ENCODE measurements at places on chromosomes 5 and 9. TPM values are rescaled to one million over a fixed set of nuclear protein-coding genes. Genes with fewer than 3 reads are reported as not detected.

- no peak for DNase-seq
Observed at GRCh38 chr9:70263421-70263820, 4.6 kb downstream of the SMC5 start.

DNA sequence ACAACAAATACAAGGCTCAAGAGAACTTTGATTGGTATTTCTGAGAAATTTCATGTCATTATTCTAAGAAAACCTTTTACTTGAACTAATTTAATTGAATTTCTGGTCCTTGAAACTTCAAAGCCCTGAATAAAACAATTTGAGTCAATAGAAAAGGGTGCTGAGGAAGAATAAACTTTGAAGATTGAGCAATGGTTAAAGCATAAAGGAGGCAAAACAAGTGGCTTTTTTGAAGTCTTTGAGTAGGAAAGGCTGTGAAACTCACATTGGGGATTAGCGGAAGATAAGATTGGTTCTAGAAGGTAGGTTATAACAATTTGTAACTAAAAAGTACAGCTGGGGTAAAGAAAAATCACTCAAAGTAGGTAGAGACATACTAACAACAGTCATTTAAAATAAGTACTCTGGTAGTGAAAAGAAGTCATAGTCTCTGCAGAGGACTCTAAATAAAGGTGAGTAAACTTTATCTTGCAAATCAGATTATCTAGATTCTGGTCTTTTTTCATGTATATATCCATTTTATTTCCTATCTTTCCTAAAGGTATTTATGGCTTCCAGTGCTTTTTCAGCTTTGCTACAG lies 6.4 kb upstream of the PLPP1 start:
- DNase-seq: no peak

DNA sequence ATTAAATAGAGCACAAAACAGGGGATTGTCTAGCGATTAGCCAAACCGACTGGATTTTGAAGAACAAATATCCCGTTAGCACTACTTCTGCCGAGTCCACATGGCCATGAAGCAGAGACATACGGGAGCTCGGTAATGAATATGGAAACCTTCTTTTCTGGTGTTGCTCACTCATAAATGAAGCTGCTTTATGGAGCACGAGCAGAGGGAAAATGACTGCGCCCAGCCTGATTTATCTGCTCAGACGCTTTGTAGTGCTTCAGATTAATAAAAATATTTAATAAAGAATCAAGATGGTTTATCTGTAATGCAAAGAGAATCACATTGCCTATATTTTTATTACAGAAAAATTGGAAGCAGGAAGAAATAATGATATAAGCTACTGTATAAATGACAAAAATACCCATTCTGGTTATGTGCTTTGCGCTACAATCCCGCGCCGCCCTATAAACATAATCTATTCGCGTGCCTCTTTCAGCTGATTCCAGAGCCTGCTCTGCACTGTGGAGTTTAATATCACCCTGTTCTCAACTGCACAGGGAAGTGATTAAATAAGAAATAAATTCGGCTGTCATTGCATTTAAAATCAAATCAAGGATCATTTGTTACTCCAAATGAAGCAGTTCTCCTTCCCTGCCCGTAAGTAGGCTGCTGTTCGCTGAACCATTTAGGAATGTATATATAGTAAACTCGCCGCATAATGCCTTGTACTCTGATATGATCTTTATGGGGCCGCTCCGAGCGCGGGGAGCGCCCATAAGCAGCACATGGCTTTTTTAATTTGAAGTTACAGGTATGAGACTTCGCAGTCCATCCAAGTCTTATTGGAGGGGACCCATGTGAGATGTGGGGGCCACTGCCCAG lies 22.3 kb upstream of the UBAC1 start:
- DNase-seq: no peak

DNA sequence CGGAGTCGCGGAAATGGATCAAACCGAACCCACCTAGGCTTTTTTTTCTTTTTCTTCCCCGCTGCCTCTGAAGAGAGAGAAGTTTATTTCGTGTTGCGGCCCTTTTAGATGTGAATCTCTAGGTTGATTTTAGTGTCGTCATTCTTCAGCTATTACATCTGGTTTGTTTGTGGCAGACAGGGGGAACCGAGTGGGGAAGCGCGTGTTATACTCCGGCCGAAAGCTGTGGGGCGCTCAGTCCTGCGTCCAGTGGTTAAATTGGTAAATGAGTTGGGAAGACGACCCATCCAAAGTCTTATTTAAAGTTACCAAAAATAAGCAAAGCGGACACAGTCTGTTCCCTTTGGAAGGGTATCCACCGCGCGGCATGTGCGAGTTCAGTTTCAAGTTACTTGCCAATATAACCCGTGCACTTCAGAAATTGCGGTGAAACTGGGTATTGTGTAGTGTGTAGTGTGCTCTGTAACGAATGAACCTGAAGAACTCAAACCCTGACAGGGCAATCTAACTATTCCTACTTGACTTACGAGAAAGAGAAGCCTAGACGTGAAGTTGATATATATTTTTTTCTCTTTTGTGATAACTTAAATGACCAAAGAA lies 1.3 kb downstream of the MAN2A1 start:
- no peak for DNase-seq

Gene PCDHGB2
- 0.98 TPM for total RNA-seq

- DNase-seq: no peak
Observed at GRCh38 chr9:26219961-26220360, 541.7 kb upstream of the TUSC1 start.

Gene LAMC3
- total RNA-seq: 0.29 TPM

- DNase-seq: no peak
Observed at GRCh38 chr9:130446101-130446861, 1.5 kb downstream of the ASS1 start.

Gene ARHGEF37
- total RNA-seq: 2.7 TPM

DNA sequence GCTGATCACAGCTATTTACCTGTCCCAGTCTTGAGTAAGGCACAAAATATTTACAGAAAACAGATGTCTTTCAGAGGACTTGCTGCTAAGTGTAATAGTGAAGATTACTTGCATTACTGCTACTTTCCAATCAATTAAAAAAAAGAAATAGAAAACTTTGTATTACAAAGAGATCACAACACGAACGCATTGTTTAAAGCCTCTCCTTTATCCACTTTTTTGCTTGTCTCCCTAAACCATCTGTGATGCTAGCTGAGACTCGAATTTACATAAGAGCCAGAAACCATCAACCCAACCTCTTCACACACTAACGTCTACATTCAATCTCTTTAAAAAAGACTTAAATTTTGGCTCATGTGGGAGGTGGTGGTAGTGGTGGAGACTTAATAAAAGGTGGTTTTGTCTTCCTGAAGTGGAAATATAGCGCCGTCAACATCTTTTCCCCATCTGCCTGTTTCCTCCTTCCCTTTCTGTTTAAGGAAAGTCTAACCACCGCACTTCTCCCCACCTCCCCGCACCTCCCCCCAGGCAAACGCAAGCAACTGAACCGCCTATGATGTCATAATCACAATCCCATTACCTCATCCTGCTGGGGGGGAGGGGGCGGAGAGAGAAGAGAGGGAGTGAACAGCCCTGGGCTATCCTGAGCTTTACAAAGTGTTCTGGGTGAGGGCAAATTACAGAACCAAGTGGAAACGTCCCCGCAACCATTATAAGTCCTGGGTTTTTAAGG lies 948 bp upstream of the FAM53C start:
- no peak for DNase-seq

GRCh38 chr5:136805466-136805865 lies 440.1 kb upstream of the TRPC7 start:
- no peak for DNase-seq

DNA sequence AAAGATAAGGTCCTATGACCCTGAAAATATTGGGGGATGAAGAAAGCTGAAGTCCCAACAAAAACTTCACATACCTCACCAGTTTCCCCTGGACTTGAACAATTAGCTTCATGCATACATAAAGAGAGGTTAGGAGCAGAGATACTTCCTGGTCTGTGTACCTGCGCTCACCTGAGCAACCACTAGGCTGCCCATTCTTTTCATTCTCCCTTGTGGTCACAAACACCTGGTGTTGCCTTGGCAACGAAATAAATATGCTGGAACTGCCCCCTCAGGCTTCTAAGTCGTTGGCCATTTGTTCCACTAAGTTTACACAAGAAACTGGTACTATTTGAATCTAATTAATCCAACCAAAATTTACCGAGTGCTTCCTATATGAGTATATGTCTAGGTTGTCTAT lies 18.1 kb downstream of the OTP start:
- no peak for DNase-seq

Gene PELO
- total RNA-seq: 17.7 TPM

- DNase-seq: peak; percentile 23
Observed at GRCh38 chr9:31272456-31273295, 1111.8 kb upstream of the ACO1 start.

DNA sequence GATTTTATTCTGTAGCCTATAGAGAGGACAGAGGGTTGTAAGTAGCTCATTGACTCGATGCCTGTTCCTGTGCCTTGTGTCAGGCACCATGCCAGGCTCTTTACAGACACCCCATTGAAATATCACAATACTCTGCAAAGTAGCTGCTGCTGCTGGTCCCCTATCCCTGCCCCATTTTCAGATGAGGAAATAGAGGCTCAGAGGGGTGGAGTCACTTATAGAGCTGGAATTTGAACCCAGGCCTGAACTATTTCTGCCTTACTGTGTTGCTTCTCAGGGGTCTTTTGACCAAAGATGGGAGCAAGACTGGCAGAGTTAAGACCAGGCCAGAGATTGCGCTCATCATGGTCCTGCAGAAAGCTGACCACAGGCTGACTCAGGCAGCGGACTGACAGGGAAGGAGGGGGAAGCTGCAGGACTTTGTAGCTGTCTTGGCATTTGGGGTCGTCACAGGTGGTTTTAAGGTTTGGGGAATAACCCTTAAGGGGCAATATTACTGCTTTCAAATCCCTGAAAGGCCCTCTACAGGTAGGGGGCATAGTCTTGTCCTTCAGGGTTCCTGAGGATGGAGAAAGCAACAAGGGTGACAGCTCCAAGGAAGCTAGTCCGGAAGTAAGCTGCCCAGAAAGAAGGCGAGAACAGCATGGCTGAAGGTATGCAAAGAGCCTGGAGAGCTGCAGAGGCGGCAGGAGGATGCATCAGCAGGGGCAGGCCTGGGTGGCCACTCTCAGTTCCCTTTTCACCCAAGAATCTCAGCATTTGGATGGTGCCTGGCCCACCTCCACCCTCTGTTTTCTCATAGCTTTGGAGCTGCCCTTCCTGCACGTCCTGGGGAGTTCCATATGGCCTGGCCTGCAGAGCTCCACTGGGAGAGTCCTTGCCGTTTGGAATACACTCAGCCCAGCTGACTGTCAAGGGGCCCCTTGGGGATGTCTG lies 18.3 kb upstream of the NDST1 start:
- DNase-seq: no peak

Gene COL5A1
- total RNA-seq: 16.0 TPM

DNA sequence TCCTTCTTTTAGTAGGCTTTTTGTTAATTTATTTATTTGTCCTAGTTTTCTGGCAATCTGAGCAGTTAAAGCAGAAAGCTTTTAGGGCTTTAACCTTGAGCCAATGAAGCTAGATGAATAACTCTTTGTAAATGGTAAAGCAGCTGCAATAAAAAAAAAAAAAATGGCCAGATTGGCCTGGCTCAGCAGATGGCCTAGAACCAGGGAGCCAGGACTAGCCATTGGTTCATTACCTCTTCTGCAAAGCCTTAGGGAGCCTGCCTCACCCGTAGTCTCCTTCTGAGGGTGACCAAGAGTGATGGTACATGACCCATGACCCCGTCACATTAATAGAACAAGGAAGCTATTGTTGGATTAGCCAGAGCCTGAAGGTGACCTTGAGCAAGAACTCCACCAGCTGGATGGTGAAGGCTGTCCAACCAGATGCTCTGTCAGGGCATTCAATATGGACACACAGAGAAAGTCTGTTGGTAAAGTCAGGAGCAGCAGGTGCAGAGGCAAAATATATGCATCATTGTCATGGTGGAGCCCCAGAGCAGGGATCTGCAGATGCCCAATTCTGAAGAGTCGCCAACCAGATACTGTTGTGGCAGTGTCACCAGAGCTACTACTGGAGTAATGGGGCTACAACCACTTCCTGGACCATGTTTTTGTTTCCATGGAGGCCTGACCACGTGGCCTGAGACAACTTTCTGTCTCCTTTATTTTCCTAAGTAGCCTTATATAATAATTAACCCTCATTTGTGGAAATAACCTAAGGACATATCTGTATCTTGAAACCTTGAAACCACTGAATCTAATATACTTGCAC lies 100.7 kb downstream of the MTX3 start:
- no peak for DNase-seq

Gene HMHB1
- not detected for total RNA-seq

Gene PLAC8L1
- not detected for total RNA-seq

Gene IL7R
- 1.6 TPM for total RNA-seq

Gene SARDH
- 0.07 TPM for total RNA-seq

DNA sequence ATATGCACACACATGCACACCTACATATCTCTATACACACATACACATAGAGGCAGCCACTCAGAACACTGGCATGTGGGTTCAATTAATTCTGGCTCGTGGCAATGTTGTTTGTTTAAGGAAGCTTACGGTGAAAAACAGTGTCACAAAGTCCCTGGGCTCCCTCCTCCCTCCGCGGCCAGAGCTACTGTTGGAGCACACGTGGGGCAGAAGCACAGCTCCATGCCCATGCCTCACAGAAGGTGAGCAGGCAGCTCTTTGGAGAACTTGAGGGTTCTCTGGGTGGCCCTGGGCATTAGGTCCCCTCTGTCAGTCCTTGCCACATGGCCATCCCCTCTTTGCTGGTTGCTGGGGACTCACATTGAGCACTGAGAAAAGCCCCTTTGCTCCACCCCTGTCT lies 107.5 kb downstream of the GADD45G start:
- DNase-seq: no peak

- DNase-seq: no peak
Observed at GRCh38 chr9:106420511-106420944, 442.4 kb upstream of the ZNF462 start.

Gene TRIM23
- total RNA-seq: 8.5 TPM

Gene ACTBL2
- total RNA-seq: 2.2 TPM

Gene LEAP2
- total RNA-seq: 0.35 TPM

Gene AGXT2
- not detected for total RNA-seq

Gene TRAF1
- 4.5 TPM for total RNA-seq

Gene PCDHA12
- total RNA-seq: not detected

- no peak for DNase-seq
Observed at GRCh38 chr5:180338001-180338707, 15.0 kb downstream of the GFPT2 start.

Gene PDCD1LG2
- 12.4 TPM for total RNA-seq

DNA sequence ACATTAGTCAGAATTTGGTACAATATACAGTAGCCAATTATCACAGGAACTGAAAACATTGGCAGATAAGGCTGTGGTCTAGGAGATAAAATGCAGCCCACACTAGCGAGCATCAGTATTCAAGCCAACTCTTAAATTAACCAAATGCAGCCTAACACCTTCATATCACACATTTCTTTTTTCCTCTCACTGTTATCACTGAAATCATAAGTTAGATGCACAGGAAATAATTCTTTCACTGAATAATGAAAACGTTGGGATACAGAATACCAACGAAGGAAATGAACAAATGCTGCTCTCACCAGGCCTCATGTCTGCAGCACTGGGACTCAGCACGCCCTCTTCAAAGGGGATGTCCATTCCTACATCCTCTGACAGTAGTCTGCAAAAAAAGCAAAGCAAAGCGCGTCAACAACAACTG lies 109.1 kb upstream of the PCA3 start:
- no peak for DNase-seq

Gene STKLD1
- total RNA-seq: not detected

GRCh38 chr9:127330501-127330900 lies 65.9 kb downstream of the GARNL3 start:
- no peak for DNase-seq

- DNase-seq: no peak
Observed at GRCh38 chr5:59767681-59768151, 125.8 kb downstream of the PDE4D start.

GRCh38 chr9:38293022-38293421 lies 99.5 kb upstream of the ALDH1B1 start:
- DNase-seq: no peak

- no peak for DNase-seq
Observed at GRCh38 chr9:7289773-7290172, 509.8 kb downstream of the DMAC1 start.

Gene PCDHGB6
- 1.4 TPM for total RNA-seq
